ENCODE measurements at places on chromosomes 6 and 20.

GRCh38 chr20:54477191-54477955 is 2.0 kb downstream of the DOK5 start:
- DNase-seq, result no peak

DNA sequence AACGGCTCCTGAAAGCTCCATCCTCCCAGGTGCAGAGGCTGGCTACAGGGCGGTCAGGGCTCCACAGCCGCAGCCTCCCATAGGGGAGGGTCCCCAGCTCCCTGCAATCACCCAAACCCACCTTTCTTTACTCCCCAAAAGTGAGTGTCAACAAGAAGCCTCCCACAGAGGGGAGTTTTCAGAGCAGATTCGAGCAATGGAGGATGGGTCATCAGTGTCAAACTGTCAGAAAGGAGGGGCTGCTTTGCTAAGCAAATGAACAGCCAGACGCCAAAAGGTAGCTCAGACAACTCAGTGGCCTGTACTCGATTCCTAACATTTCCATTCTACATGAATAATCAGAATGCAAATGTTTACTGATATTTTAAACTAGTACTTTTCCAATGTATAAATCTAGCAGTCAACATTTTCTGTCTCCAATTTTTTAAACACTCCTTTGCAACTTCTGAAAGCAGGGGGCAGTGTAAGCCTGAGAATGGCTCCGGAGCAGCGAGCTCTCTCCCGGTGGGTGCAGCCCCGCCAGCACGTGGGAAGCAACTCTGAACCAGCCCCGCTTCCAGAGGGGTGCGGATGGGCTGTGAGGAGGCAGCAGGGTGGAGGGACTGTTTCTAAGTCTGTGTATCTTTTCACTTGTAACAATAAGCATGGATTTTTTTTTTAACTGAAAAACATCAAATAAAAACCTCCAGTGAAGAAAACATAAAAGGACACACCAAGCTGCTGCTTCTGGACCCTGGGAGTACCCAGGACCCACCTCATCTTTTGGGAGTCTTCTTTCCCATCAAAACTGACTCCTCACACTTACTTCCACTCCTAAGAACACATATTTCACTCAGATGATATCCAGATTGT is 54.9 kb downstream of the TAF4 start:
- peak; percentile 58 for DNase-seq

DNA sequence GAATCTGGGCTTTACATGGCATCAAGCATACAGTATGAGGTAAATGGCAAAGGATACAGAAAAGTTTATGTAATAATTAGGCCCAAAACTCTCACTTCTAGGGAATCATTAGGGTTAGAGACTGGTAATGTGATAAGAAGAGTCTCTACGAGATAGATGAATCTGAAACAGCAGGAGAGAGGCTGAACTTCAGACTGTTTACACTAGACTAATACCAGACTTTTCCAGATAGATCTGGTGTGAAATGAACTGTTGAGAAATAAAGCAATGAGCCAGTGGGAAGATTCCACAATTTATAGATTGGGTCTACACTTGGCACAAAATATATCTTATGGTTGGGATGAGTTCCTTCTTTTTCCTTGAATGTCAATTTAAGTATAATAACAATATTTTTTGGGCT is 134.3 kb downstream of the MAN1A1 start:
- DNase-seq, result no peak

- DNase-seq, result no peak
Observed at GRCh38 chr20:53974785-53975555, 95.4 kb downstream of the BCAS1 start.

DNA sequence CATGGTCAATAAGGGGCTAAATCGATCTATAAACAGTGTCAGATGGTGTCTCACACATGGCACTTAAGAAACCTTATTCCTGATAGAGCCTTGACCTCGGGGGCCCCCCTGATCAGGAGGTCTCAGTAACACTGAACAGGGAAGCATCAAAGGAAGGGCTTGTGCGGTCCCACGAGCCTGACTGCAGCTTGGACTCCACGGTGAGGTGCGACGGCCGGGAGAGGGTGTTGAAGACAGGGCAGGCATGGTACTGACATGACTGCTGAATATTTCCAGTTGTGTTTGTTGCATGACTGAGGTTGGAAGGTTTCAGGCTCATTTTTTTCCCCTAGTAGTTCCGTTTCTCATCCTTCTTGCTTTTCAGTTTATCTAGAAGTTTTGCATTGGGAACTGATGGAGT is 107.1 kb upstream of the JAG1 start:
- no peak for DNase-seq

Measured in T-helper 17 cell (primary cell).